Stimulated activated CD8-positive, alpha-beta memory T cell treated with anti-CD3 and anti-CD28 coated beads, Interleukin-4, amount 100 ng/mL, for 48 hours (primary cell): ENCODE measurements at places on chromosomes 1 and 21.

DNA sequence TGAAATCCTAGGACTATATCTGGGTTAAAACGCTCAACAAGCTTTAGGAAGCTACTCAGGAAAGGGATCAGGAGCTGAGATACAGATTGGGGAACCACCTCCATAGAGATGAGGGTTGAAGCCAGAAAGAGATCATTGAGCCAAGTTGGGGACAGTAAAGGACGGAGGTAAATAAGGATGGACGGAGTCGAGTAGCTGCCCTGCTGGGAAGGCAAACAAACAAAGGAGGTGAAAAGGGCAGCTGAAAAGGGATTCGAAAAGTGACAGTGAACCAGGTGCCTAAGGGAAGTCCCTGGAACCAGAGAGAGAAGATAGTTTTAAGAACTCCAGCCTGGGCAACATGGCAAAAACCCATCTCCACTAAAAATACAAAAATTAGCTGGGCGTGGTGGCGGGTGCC lies 6.3 kb upstream of the CAMSAP2 start:
- DNase-seq, result no peak

DNA sequence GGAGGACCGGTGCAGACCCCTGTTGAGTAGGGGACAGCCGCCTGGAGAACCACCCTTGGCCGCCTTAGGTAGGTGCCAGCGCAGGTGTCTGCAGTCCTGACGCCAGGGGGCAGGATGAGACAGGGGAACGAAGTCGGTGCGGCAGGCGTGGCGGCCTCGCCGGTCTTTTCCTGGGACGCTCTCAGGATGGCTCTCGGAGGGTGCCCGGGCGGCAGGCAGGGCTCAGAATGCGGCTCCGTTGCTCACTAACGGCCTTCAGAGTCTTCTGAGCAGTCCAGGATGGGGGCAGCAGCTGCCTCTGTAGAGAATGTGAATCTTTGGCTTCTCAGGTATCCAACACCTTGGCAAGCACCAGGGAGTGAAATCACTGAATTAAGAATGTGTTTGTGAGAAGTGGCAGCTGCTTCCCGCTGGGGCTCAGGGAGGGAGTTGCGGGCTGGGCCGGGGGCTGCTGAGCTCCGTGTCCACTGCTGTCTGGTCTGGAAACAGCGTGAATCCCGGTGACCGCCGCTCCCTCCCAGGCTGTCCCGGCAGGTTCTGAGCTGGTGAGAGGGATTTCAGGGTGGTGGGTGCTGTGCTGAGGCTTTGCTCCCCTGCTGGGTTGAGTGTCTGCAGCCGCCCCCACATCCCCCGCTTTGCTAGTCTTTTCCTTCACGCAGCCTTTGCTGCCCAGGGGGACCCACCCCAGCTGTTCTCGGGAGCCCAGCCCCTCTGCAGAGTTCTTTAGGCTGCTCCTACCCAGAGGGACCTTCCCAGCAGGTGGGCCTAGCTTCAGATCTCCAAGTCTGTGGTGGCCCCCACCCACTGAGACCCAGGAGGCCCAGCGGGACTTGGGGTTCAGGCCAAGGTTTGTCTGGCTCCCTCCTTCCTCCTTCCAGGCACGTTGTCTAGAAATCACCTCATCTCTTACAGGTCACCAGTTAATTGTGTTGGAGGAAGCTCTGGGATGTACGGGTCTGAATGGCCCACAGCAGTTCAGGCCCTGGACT lies 11.1 kb upstream of the C1orf174 start:
- peak; percentile 87 for DNase-seq

DNA sequence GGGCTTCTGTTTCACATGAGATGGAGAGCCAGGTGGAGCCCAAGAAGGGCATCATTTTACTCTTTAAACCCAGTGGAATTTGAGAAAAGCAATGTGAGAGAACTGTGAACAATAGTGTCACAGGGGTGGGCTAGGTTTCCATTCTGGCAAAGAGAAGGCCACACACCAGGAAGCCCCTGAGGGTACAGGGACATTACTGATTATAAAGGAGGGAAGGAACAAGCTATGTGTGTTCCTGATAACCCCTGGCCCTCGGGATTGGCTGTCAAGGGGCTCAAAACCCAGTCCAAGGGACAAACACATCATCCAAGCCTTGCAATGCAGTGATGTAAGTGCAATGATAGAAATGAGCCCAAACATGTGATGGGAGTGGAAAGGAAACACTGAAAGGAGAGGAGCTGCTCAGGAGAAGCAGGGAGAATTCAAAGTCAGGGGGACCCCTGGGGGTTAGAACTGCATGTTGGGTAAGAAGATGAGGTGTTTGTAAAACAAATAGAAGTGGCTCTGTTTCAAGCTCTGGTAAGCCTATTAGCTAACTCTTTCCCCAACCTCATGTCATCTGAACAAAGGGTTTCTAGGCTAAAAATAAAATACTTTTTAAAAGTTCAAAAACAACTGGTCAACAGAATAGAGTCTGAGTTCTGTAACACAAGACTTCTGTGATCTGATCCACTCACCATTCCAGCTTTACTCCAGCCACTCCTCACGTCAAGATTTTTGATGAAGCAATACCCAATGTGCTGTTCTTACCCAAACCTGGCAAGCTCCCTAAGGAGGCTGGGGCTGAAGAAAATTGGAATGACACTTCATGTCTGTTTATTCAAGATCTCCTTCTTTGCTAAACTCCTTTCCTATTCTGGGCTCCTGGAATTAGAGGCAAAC lies 51.1 kb upstream of the IL12RB2 start:
- DNase-seq, result no peak

DNA sequence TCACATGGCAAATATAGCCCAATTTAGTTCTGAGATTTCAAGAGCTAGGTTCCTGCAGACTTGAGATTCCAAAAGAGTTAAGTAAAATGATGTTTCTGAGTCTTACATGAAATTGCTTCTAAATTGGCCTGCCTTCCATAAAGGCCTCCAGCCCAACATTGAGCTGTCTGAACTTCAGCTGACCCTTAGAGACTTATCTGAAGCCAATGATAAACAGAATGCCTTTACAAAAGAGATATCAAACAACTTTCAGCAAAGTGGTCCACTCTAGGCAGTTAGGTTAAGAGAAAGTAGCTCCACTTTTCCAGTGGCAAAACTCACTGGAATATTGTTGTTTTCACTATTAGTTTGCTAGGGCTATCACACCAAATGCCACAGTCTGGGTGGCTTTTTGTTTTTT lies 6.3 kb upstream of the RC3H1 start:
- DNase-seq, result no peak

DNA sequence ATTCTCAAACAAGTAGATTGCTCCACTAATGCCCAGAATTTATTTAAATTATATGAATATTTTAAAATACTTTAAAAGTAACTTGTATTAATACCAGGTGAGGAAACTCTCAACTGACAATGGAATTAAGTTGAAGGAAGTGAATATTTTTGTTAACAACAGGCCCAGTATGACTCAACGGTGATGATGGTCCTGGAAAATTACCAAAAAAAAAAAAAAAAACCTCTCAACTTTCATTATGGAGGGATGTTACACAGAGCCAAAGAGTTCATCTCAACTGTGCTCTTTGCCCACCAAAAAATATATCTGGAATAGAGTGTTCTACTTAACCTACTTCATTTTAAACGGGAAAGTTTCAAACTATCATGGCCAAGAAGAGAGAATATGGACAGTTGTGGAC lies 28.3 kb downstream of the CFH start:
- no peak for DNase-seq

GRCh38 chr21:42586406-42586805 lies 67.0 kb upstream of the PDE9A start:
- no peak for DNase-seq

DNA sequence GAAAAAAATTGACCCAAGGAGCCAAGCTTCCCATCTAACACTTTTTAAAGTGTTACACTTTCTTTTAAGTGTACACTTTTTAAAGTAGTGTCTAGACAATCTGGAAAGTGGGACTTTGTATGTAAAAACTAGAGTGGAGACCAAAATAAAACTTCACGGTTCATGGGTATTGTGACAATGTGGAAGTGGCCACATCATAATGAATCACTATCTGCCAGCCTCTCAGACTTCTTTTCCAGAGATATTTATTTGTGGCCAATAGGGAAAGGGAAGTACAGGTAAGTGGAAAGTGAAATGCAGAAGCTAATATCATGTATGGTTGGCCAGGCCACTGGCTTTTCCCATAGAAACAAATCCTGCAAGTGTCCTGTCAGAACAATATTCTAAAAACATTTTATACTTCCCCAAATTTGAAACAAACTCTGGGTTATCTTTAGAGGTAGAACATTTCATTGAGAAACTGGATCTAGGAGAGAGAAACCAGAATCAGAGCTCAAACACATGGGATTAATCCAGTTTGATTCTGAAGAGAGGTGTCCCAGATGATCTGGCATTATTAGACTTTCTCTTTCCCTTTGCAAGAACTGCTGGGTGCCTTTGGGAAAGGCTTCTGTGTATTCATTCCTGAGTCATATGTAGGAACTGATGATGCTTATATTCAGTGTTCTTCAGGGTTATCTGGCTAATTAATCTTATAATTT lies 2.0 kb downstream of the TNFSF18 start:
- DNase-seq, result no peak

DNA sequence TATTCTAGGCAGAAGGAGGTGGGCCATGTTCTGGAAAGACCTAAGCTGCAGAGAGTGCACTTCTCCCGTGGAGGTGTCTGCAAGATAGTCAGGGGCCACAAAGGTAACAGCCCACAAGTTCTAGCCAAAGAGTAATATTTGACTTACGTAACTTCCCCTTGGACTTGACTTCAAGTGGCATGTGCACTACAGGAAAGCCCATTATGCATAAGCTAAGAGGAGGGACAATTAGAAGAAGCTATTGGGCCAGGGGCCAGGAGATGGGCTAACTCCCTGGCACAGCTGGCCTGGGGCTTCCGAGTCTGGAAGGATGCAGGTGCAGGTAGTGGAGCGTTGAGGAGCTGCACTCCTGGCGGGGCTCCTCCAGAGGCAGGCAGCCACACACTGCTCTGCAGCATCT lies 58.3 kb downstream of the ERG start:
- DNase-seq, result no peak
